Progenitor cell of endocrine pancreas (in vitro differentiated cells): ENCODE measurements at places on chromosomes 6 and 20. TPM values are rescaled to one million over a fixed set of nuclear protein-coding genes. Genes with fewer than 3 reads are reported as not detected.
A peak's percentile ranks its signal among the peaks of the same experiment; 100 is the strongest.

DNA sequence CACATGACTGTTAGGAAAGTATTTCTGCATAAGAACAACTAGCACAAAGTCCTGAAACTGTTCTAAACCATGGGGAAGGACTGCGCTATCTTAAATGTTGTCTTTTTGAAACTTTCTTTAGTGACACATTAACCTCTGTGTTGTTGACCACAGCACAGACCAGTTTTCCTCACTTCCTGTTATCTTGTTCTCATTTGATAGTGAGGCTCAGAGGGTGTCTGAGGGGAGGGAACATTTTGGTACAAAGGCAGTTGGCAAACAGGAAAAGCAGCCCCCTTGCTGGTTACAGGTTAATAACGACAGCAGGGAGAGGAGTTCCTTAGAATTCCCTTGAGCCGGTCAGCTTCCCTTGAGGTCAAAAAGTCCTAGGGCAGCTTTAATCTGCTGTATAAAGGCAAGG is 143.5 kb upstream of the BMP2 start:
- no peak for DNase-seq

DNA sequence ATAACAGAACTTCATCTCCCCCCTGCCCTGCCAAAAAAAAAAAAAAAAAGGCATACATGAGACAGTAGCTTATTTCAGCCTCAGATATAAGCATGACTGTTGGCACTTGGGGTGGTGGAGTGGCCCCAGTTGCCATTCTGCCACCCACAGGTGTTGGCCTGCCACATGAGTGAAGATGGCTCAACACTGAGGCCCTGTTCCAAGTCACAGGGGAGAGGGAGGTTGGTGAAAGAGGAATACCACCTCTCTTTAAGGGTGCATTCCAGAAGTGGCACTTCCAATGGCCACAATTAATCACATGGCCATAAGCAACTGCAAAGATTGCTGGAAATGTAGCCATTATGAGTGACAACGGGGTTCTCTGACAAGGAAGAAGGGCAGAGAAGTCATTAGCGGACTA is 61.9 kb upstream of the JARID2 start:
- DNase-seq = no peak

- peak; percentile 40 for DNase-seq
These were observed 17.8 kb upstream of the HMGN4 start for GRCh38 chr6:26520237-26520849.

GRCh38 chr20:62355516-62355877 is 11.6 kb downstream of the LAMA5 start:
- no peak for DNase-seq

GRCh38 chr20:32727683-32728082 is 15.6 kb downstream of the COMMD7 start:
- DNase-seq = no peak

GRCh38 chr20:824490-824889 is 9.0 kb upstream of the FAM110A start:
- no peak for DNase-seq

DNA sequence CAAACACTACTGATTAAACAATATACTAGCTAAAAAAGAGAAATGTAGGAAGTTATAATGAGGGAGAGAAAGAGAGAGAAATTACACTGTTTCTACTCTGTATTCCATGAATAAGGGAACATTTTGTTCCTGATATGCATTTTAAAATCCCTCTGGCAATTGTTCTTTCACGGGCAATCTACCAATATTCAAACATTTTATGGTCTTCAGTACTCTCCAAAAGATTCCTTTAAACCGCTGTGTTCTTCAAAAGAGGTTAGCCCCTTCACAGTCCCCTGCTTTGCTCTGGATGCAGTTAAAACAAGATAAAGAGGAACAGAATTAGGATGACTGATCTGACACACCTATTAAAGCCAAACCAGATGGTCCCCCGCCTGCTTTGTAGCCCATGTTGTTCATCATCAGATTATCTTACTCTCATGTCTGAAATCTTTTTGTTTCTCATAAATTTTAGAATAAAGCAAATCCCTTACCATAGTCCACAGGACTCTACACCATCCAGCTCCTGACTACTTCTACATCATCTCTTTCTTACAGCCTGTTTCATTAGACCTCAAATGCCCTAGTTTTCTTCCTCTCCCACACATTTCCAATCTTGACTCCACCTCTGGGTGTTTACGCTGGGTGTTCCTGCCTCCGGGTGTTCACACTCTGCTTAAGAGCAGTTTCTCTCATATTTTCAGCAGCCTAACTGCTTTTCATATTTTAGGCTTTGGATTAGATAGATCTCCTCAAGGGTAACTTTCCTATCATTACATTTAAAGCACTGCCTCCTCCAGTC is 399.7 kb downstream of the COL12A1 start:
- DNase-seq = no peak

- no peak for DNase-seq
These were observed 17.0 kb upstream of the STX16 start for GRCh38 chr20:58634059-58634458.

GRCh38 chr20:24669701-24670100 is 200.3 kb downstream of the SYNDIG1 start:
- DNase-seq = no peak

DNA sequence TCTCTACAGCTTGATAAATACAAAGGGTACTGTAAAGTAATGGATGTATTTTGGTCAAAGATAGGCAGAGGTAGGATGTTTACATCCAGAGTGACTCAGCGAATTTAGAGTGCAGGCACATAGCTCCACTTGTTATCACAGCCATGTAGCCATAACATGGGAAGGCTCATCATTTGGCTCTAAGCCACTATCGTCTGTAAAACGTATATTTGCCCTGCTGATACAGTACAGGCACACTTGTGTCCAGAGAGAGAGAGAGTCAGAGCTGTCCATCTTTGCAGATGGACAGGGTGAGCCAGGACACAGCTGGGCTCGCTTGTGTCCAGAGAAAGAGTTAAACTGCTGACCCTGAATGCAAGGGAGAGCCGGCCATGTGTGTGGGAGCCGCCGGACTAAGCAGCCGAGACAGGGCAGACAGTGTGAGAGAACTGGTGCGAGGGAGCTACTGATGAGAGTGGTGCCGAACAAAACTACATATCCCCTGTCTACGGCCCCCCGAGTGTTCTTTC is 619.0 kb downstream of the DOK5 start:
- DNase-seq = no peak

- DNase-seq = no peak
These were observed 4.6 kb upstream of the LSM14B start for GRCh38 chr20:62117658-62118057.

GRCh38 chr6:7992002-7992815 is 72.0 kb downstream of the BLOC1S5 start:
- DNase-seq = no peak

DNA sequence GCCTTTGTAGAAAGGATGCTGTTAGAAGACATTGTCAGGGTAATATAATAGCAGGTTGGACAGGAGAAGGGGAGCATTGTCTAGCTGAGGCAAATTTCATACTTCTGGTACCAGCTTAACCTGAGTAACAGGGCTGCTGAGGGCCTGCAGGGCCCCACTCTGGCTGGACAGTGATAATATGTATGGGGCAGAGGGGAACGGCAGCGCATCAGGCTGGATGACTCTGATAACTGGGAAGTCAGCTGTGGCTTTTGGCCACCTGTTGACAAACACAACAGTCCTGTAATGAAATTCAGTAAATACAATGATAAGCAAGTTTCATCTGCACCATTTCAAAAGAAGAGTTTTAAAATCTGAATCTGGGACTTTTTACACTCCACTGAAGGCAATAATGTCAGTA is 259.9 kb upstream of the CNR1 start:
- no peak for DNase-seq

DNA sequence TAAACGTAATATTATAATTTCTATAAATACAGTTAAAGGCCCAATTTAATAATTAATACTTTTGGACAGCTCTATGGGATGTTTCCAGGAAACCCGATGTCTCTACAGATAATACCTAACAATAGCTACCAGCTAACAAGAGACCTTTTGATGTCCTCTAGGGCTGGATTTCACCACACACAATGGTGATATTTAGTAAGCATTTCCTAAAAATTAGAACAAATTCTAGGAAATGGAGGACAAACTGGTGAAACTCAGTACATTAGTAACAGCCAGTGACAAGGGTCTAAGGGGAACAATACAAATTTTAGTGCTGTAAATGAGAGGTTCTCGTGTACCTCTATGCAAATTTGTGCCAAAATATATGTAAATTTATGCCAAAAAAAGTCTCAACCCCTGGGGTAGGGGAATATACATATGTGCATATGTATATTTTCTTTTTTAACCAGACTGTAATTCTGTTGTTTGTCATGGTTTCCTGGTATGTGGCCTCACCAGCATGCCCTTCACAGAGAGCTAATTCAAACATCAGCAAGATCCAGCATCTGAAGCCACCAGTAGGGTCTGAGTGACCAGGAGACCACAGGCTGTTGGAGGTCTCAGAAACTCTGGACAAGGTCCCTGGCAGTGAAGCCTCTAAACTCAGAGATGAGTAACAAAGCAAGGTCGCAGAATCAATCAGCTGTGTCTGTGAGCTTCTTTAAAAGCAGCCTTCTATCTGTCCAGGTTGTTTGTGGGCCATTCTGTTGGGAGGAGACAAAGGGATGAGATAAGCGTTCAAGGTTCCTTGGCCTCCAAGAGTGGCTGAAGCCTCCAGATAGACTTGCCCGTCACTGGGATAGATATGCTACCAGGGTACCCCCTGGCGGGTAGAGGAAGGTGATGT is 235.1 kb upstream of the RREB1 start:
- no peak for DNase-seq

GRCh38 chr6:20716865-20717264 is 182.6 kb downstream of the CDKAL1 start:
- DNase-seq = no peak

- DNase-seq = no peak
These were observed 110.3 kb downstream of the BMP7 start for GRCh38 chr20:57156011-57156729.

- no peak for DNase-seq
These were observed 1.6 kb downstream of the TRDN start for GRCh38 chr6:123635144-123635543.

DNA sequence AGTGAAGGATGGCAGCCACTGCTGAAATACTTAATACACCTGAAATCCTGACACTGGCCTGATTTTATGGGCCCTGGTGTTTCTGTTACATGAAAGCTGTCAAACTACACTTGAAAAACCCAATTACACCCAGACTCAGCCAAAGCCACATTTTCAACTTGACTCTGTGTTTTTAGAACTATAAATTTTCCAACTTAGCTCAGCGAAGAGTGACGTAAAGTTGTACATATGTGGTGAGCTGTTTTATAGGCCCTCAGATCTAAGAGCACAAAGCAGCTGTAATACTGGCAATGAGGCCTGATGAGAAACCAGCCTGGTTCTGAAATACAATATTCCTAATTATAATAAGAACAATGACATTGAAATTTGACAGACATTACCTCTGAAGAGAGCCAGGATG is 18.6 kb downstream of the SCML4 start:
- no peak for DNase-seq

DNA sequence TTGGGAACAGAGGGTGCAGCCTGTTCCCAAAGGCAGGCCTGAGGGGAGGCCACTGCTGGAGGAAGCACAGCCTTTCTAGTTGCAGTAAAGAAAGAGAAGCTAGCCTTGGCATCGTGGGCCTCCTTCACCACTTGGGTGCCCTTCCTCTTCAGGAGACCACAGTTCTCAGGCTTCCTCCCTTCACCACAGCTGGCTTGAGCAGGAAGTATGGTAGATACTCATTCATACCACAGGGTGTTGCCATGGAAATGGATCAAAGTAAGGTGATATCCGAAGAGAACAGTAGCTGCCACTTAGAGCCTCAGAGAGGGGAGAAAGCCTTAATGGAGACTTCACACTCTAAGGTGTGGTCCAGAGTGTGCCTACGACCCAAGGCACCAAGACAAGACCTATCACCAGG is 120.4 kb upstream of the RIPOR2 start:
- no peak for DNase-seq

GRCh38 chr20:25077610-25078169 is 4.3 kb downstream of the VSX1 start:
- no peak for DNase-seq

DNA sequence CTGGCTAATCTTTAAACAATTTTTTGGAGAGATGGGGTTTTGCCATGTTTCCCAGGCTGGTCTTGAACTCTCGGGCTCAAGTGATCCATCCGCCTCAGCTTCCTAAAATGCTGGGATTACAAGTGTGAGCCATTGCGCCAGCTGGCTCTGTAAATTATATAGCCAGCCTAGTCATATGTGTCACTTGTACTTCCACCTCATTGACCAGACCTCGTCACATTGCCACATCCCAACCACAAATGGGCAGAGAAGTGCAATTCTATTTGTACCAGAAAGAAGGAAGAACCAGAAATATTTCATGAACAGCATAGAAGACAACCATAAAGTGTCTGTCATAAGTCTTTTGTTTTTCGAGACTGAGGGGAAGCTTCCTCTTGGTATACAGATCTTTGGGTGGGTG is 304.9 kb upstream of the RNF24 start:
- no peak for DNase-seq

- DNase-seq = no peak
These were observed 82.0 kb downstream of the SLC35F1 start for GRCh38 chr6:117989086-117989485.

GRCh38 chr20:6919792-6920468 is 152.4 kb downstream of the BMP2 start:
- no peak for DNase-seq

DNA sequence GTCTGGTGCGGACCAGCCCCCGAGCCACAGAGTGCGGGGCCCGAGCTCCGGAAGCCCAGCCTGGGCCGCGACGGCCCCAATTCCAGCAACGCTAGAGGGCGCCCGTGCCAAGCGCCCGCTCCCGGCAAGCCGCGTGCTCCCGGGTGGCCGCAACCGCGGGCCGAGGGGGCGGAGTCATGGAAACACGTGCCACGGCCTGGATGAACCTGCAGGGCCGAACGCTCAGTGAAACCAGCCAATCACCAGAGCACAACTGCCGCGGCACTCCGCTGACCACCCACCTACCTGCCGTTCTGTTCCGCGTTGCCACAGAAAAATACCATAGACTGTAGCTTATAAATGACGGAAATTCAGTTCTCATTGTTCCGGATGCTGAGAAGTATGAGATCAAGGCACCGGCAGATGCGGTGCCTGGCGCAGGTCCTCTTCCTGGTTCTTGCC is 85.7 kb upstream of the FOXC1 start:
- peak; percentile 34 for DNase-seq

DNA sequence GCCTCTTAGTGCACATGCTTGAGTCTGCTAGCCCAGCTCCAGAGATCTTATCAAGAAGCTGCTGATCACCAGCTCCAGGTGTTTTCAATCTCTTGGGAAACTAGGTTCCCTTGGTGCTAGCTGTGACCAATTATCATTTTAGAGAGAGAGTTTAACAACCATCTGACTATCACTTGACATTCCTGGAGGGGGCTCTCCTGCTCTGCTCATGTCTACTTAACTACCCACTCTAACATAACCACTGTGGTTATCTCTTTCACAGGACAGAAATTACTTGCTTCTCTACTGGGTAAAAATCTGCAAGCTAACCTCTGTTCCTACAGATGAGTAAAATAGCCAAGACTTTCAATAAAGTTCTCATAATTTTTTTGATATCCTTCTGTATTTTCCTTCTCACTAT is 823.4 kb upstream of the GJE1 start:
- no peak for DNase-seq

- DNase-seq = no peak
These were observed 88.8 kb downstream of the CD83 start for GRCh38 chr6:14206391-14206790.

The PRR3 gene
- total RNA-seq = 16.6 and 19.7 TPM in 2 replicates

The GGTLC1 gene
- not detected in 2 replicates for total RNA-seq

The SMPDL3A gene
- 8.6 and 11.0 TPM in 2 replicates for total RNA-seq

The ID4 gene
- total RNA-seq = 46.3 and 47.9 TPM in 2 replicates

The FAM135A gene
- total RNA-seq = 31.9 and 34.4 TPM in 2 replicates

The IFT52 gene
- total RNA-seq = 56.6 and 61.4 TPM in 2 replicates

The PABPC1L gene
- 211 and 219 TPM in 2 replicates for total RNA-seq

The GPR6 gene
- not detected in 2 replicates for total RNA-seq

The SEMG1 gene
- total RNA-seq = not detected in 2 replicates

The DOK5 gene
- 0.24 and 0.33 TPM in 2 replicates for total RNA-seq

The RBBP9 gene
- total RNA-seq = 26.2 and 26.4 TPM in 2 replicates
